ENCODE measurements at places on chromosomes 5 and 9.
A peak's percentile ranks its signal among the peaks of the same experiment; 100 is the strongest.

DNA sequence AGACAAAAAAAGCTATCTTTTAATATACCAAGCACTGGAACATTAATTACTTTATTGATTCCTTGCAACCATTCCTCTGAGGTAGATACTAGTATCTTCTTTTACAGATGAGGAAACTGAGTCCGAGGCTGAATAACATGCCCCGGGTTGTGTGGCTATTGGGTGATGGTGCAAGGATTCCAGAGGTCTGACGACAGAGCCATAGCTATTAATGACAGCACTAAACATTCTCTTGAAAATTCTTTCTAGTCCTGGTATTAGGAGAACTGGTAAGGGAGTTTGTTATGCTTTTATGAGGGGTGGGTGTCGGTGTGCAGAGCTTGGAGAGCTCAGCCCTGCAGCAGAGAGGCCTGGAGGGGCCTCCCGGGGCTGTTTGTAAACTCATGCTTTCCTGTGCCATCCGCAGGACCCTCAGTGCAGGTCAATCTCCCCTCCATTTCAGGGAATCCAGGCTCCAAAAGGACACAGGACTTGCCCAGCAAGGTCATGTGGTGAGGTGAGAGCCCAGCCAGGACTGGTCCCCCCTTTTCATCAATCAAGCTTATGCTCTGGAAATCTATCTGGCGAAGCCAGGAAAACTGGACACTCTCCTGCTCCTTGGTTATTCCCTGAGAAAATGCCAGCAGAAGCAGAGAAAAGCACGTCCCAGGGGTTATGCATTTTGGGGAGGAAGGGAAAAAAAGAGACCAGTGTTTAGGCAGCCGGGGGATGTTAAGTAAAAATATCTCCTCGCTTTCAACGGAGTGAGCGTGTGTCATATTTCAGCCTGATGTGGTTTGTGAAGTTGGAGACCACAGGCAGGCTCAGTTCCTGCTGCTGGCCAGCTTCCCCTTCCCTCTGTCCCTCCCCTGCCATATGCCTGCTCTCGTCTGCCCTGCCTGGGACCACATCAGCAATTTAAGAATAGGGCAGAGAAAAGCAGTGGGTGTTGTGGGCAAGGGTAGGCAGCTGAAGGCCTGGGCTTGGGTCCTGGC lies 3.7 kb downstream of the GSN start:
- no peak for DNase-seq

DNA sequence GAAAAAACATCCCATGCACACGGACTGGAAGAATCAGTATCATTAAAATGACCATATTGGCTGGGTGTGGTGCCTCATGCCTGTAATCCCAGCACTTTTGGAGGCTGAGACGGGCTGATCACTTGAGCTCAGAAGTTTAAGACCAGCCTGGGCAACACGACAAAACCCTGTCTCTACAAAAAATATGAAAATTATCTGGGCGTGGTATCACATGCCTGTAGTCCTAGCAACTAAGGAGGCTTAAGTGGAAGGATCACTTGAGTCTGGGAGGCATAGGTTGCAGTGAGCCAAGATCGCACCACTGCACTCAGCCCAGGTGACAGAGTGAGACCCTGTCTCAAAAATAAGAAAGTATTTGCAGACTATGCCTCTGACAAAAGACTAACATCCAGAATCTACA lies 68.4 kb downstream of the TTC39B start:
- DNase-seq: no peak

GRCh38 chr5:42268630-42269029 lies 154.6 kb upstream of the GHR start:
- DNase-seq: no peak

DNA sequence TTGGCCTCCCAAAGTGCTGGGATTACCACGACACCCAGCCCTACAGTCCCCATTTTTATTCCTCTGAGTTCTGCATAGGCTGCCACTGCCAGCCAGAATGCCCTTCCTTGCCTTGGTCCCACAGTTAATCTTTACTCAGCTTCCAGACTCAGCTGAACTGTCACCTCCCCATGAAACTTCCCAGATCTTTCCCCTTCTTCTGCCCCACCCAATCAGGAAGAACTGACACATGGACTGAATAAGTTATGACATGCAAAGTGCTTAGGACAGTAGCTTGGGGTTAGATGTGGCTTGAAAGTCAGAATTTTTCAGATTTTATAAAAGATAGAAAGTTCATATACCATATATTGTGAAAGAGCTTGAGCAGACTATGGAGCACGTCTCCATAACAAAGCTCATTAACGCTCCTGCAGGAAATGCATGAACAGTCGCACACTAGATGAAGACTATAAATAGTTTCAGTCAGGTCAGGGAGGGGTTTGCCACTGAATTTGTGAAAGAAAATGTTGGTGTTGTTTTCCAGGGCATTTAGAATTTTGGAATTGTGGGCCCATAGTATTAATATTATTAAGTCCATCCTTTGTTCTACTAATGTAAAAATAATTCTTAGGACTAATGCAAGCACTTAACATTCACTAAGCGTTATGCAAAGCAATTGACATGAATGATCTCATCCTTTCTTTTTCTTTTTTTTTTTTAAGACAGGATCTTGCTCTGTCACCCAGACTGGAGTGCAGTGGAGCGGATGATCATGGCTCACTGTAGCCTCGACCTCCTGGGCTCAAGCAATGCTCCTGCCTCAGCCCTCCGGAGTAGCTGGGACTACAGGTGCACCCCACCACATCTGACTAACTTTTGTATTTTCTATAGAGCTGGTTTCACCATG lies 36.1 kb upstream of the DENND1A start:
- no peak for DNase-seq

GRCh38 chr9:76188286-76188685 lies 205.9 kb downstream of the RFK start:
- DNase-seq: no peak

DNA sequence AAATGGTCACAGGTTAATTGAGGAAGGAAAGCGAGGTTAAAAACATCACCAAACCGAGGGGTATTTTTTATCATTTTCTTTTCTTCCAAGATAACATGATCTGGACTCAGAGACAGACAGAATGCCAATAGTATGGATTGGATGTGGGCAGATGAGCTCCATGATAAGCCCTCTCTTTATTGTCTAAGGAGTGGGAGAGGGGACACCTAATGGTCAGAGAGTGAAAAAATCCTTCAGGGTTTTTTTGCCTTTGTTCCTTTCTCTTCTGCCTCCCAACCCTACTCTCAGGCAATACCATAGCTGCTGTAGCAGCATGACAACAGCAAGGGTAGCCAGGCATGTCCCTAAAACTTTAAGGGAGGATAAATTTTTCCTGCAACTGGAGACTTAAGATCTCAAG lies 94.7 kb downstream of the DIRAS2 start:
- DNase-seq: no peak

GRCh38 chr9:135135171-135135928 lies 47.9 kb downstream of the OLFM1 start:
- no peak for DNase-seq

DNA sequence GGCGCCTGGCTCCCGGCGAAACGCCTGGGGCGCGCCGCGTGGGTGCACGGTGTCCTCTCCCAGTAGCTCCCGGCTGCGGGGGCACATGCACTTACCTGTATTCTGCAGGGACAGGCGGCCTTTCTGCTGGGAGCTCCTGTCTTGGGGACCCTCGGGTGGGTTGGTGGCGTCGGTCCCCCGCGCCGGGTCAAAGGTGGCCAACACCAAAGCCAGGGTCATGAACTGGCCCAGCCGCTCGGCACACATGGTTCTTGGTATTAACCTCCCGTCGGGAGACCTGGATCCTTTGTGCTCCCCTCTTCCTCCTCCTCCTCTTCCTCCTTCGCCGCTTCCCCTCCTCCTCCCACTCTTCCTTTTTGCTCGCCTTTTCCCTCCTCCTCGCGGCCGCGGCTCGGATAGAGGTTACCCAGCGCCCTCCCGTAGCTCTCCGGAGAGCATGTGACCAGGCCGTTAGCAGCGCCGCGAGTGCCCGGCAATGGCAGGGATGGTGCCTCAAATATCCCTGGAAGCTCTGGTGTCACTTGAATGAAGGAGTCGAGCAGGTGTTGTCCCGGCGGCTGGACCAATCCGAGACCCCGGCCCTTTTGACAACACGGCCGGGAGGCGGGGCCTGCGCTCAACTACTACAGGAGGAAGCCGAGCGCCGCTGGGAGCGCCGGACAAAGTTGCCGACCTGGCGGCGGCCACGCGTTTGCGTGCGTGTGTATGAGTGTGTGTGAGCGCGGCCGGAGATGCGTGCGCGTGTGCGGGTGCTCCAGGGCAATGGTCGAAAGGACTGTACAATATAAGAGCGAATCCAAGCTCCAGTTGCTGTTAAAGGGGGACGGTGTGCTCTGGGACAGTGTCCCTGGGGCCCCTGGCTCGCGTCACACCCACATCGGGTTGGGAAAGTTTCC lies at the start of gene STC2:
TSS of gene STC2 (minus strand) at position 467 of the 896 bp plus-strand sequence. CDS start at position 246, 221 bp downstream.
- DNase-seq: peak; percentile 99

DNA sequence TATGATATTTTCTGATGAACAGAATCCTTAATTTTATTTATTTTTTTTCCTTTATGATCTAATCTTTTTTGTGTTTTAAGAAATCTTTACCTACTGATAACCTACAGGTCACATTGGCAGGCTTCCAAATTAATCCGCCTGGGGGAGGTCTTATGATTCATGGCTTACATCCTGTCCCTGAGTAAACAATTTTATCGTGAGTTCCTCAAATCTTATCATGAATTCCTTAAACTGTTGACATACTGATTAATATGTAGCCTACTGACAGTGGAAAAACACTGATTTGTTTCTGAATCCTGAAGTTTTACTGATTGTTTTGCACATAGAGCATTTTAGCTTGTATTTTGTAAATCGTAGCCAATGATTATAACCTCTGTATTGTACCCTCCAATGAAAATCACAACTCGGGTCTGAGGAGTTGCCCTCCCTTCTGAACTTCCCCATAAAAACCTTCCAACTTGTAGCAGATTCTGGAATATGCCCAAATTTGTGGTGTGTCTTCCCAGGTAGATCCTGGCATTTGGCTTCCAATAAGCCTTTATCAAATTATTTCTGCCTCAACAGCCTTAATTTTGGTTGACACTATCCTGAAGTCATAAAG lies 105.6 kb downstream of the VCAN start:
- DNase-seq: no peak

DNA sequence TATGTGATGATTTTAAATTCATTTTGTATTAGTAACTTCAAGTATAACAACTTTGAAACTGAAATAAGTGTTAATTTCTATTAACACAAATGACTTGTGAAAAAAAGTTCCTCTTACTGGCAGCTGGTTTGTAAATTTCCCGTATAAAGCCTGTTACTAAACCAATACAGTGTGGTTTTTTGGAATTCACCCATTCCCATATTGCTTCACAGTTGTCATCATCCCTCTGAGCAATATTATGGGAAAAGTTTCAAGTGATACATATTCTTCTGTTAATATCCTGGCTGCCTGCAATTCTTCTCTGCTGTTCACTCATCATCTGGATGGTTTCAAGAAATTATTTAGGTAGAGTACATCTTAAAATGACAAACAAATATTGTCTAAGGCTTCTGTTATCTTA lies 1185.1 kb upstream of the C9orf72 start:
- no peak for DNase-seq

- no peak for DNase-seq
These were observed 195.6 kb downstream of the PLK2 start for GRCh38 chr5:58264276-58264675.

DNA sequence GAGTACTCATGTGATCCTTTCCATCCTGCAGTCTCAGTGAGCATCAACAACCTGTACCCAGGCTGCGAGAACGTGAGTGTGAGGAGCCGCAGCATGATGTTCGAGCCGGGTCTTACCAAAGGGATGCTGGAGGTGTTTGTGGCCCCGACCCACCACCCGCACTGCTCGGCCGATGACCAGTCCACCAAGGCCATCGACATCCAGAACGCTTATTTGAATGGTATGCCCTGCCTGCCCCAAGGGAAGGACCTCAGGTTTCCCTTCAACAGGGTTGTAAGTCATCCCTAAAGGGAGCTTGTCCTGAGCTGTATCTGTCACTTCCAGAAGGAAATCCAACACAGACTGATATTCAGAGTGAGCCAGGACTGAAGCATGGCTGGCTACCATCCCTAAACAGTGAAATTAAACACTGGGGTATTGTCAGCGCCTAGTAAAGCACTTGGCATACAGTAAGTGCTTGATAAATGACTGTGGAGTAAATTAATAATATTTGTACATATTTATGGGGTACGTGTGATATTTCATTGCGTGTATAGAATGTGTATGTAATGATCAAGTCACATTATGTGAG lies 39.3 kb upstream of the CTSL start:
- no peak for DNase-seq

DNA sequence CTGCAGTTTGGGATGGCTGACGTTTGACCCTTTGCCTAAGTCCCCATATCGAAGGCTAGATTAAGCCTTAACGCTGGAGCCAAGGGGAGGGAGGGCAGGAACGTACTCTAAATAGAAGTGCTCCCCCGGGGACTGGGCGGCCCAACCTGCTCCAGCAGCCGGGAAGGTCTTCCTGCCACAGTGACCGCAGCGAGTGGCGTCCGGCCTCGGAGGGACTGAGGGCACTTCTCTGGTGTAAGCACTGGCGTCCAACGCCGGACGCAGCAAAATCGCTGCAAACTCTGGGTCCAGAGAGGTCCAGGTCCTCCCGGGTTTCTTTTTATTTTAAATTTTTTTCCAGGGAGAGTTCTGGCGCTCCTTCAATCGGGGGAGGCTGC lies 505 bp upstream of the ACER2 start:
- DNase-seq: no peak

GRCh38 chr9:93479726-93480125 lies 26.3 kb upstream of the FAM120AOS start:
- no peak for DNase-seq

DNA sequence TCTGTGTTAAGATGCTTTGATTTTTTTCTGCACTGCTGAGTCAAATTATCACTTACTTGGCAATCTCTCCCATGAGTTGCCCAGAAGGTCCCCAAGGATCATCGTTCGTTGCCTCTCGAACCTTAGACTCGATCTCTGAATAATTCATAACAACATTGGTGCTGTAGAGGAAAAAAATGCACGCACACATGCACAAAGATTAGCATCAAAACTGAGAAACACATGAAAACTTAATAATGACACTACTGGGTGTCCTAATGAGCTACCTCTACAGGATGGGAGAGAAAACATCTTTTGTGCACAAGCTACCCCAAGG lies 41.6 kb downstream of the CLINT1 start:
- DNase-seq: no peak

GRCh38 chr9:34986540-34987047 lies 3.0 kb upstream of the DNAJB5 start:
- DNase-seq: no peak

DNA sequence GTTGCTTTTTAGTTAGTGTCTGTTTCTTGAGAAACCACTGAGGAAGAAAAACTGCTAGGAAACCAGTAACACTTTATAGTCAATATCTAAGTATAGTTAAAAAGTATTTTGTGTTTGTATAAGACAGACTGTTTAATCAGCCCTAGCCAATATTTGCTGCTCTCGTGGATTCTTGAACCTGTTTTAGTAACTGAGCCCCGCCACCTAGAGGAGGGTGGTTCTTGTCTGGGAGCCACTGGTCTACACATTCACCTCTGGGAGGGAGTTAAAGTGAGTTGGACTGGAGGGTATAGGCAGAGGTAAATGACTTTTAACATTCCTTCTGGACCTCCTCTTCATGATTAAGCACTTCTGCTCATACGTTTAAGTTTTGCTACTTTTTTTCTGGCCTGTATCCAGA lies 117.2 kb downstream of the SPATA31D1 start:
- no peak for DNase-seq
